Stimulated activated CD4-positive, alpha-beta T cell treated with anti-CD3 and anti-CD28 coated beads, Interleukin-4, amount 100 ng/mL, for 48 hours (primary cell): ENCODE measurements at places on chromosomes 3 and 15.

GRCh38 chr15:59166601-59167265, 39.9 kb upstream of the LDHAL6B start:
- no peak for DNase-seq

DNA sequence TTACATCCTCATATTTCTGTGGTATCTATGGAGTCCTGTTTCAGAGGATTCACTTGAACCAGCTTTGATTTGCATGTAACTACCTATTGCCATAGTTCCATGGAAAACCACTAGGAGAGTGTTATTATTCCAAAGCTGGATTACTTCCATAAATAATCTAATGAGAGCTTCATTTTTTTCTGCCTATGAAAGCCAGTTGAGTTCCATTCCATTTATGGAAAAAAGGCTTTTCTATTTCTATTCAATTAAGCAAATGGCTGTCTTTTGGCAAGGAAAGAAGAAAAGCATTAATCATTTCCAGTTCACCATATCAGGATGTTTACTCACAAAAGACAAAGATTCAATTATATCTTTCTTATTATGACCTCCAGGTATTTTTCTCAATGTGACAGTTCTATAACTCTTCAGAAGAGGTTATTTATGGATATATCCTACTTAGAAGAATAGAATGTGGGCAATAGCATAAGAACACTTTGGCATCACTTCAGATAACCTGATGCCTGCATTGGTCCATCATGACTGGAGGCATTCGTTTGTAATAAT, 259.9 kb upstream of the ZPLD1 start:
- no peak for DNase-seq

- DNase-seq = no peak
Observed at GRCh38 chr3:194200422-194201081, 64.6 kb downstream of the HES1 start.

- no peak for DNase-seq
Observed at GRCh38 chr3:33152363-33153360, 38.8 kb downstream of the CRTAP start.
